ENCODE measurements at places on chromosomes 7 and 10.

DNA sequence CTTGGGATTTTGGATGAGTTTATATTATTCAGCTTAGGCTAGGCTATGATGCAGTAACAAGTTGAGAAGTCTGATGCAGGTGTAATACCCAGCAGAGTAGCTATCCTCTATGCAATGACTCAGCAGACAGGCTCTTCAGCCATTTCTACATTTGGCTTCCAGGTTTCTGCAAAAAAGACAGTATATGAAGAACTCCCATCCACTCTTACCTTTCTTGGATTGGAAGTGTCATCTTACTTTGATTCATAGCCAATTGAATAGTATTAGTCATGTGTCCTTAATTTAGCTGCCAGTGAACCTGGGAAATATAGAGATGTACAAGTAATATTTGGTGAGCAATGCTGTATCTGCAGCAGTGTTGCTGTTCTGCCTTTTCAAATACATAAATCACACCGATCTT is 127.8 kb upstream of the NPSR1 start:
- DNase-seq = no peak

GRCh38 chr10:78780551-78780961 is 288.2 kb upstream of the ZMIZ1 start:
- no peak for DNase-seq

GRCh38 chr10:69446229-69446628 is 5.0 kb upstream of the TSPAN15 start:
- DNase-seq = no peak

DNA sequence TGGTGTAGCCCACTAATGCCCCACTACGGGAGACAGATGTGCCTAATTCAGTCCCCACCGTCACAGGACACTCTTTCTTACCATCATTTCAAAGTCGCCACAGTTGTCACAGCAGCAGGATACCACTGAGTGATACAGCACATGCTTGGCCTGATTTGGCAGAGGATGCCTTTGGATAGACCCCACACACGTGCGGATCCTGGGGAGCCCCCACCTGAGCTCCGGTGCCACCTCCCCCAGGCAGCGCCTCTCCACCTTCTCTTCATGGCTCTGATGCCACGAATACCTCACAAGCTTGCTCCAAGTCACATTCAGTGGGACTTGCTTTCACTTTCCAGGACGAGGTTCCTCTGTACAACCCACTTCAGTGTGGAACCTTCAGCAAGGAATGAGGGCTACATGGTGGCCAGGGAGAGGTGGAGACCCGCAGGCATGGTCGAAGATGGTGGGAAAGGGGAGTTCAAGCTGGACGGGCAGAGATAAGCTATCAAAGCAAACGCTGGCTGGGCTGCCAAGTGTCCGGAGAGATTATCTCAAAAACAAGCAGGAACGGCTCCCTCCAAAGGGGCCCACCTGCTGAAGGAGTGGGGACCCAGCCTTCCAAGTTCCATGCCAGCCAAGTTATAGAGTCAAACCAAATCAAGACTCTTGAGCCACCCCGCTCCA is 107.4 kb downstream of the ZRANB1 start:
- DNase-seq = no peak

DNA sequence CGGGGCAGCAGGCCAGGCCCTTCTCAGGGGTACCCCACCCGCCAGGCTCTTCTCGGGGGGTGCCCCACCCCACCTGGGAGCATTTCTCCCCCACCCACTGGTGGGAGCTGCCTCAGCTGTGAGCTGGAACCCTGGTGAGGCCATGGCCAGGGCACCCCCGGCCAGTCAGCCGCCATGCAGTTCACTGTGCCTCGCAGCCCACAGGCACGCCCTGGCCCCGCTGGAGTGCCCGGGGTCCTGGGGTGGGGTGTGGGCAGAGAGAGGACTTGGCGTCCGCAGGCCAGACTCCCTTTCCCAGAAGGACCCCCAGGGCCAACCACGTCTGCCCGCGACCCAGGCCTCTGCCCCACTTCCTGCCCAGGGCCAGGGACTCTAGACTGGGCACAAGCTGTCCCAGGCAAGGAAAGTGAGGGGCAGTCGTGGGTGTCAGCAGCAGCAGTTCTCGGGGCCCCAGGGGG is 13.1 kb downstream of the DPYSL4 start:
- no peak for DNase-seq

DNA sequence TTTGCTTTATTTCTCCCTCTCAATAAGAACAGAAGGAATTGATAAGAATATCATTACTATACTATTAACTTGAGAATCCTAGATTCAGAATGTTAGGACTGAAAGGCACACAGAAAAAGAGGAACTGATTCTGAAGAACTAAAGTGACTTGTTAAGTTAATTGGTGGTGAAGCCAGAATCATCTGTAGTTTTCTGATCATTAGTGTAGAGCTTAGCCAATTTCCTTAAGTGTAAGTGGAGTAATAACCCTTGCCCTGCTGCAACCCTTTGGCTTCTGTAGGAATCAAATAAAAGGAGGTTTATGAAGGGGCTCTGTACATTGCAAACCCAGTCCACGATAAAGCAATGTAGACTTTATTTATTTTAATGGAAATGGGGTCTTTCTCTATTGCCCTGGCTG is 1186.0 kb downstream of the SORCS3 start:
- no peak for DNase-seq

GRCh38 chr7:45944058-45944457 is 23.0 kb upstream of the IGFBP3 start:
- DNase-seq = no peak

- no peak for DNase-seq
Measured at GRCh38 chr7:30922596-30922995, 10.9 kb downstream of the AQP1 start.

- no peak for DNase-seq
Measured at GRCh38 chr7:120303105-120303504, 30.1 kb downstream of the KCND2 start.

DNA sequence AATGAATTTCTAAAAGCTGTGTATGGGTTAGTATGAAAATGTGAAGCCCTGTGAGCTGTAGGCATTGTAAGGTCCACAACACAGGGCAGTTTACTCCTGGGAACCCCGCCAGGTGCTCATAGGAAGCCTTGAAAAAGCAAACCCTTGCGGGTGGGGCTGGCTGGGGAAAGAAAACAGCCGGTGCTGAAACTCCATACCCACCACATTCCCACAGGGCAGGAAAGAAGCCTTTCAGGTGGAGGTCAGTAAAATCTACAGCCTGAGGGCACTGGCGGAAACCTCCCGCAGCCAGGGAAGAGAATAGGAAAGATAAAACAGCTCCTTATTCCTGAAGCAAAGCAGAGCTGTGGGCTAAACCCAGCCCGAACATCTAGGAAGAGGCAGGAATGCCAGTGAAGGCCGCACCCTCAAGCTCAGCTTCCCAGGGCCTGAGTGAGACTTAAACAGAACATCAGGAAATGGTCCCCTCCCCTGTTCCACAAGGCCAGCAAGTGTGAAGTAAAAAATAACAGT is 34.7 kb downstream of the PODXL start:
- no peak for DNase-seq

DNA sequence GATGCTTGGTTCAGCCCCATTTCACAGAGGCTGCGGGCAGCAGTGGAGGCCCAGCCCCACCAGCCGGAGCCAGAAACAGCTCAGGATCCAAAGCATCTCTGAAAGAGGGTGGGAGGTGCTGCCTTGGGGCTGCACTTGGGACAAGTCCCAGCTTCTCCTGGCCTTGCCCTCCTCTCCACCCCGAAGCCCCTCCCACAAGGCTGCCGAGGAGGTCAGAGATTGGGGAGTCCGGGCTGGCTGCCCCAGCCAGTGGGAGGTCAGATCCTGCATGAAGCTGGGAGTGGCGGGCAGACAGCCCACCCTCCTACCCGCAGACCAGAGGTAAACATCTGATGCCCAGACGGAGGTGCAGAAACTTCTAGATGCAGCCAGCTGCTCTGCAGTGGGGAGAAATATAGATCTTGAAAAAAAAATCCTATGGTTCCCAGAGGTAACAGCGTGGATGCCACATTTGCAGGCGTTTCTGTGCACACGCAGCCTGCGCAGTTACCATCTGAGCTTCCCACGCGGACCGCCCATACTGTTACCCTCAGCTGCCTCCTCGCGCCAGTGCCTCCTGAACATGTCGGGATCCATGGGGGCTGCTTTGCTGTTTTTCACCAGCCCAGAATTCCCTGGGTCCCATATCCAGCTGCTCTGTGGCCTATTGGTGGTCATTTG is 36.9 kb upstream of the GNA12 start:
- no peak for DNase-seq

DNA sequence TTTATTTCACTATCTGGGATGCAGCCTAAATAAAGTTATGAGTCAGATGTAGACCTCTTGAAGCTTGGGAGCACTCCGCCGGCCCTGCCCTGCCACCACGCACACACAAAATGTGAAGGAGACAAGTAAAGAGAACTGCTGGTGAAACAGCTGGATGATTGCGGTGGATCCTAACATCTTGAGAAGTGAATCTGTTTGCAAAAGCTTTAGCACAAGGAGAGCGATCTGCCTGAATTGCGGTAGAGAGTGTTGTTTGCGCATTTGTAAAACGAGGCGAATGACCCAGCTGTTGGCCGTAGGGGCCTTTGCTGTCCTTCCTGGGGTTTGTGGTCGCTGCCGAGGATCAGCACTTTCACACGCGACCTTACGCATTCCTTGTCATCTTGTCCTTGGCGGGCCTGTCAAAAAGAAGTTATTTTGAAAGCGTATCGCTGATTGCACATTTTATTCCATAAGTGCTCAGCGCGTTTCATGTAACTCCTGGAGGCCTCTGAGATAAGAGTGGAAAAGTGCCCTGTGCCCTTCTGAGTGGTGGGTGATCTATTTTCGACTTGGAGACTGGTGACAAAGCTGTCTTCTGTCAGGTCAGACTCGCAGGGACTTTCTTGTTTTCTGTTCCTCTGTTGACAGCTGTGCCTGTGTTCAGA is 40.8 kb downstream of the RBM20 start:
- no peak for DNase-seq

DNA sequence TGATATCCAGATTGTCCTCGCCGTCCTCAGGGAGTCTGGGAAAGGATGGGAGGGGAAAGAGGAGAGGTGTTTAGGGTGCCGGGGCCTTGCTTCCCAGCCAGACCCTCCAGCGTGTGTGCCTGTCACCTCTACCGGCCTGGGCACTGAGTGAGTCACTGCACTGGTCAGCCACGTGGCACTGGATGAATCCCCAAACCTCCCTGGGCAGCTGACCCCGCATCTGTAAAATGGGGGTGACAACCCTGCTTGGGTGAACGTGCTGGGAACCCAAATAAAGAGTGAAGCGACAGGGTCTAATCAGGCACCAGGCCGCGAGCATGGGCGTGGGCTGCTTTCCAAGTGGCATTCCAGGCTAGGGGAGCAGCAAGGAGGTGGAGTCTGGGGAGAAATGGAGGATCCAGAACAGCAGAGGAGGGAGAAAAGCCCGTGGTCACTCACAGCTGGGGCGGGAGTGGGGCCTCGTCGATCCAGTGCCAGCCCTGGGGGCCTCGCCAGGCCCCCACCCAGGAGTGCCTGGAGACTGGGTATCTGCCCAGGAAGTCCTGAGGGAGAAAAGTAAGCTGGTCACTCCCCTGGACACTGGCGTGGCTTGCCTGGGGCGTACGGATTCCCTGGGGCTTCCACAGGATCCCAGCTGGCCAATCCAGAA is 29.7 kb downstream of the KLRG2 start:
- no peak for DNase-seq

- no peak for DNase-seq
Measured at GRCh38 chr10:110992006-110992800, 72.8 kb downstream of the SHOC2 start.

GRCh38 chr10:132132421-132132841 is 54.3 kb upstream of the DPYSL4 start:
- DNase-seq = no peak

DNA sequence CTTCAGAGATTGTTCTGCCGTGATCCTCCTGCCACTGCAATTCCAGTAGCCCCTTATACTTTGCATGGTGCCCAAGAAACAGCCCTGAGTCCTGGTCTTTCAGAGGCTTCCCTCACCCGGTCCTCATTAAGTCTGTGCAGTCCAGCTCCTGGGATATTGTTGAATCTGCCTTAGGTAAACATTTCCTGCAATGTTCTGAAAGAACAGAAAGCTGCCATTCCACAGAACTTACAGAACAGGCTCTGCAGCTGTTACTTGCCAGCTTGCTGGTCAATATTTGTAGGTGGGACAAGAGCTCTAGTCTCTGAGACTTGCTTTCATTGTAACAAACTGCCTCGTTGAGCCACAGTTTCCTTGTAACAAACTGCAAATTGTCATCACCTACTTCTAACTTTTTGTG is 115.0 kb upstream of the KIF5B start:
- DNase-seq = no peak

GRCh38 chr7:134785842-134786241 is 6.4 kb downstream of the CALD1 start:
- DNase-seq = no peak
